CD4-positive, alpha-beta T cell treated with Interferon alpha-2 for 1 hour (primary cell): ENCODE measurements at places on chromosomes 6 and 20.

- DNase-seq, result no peak
Observed at GRCh38 chr20:59837623-59838394, 95.6 kb downstream of the SYCP2 start.

DNA sequence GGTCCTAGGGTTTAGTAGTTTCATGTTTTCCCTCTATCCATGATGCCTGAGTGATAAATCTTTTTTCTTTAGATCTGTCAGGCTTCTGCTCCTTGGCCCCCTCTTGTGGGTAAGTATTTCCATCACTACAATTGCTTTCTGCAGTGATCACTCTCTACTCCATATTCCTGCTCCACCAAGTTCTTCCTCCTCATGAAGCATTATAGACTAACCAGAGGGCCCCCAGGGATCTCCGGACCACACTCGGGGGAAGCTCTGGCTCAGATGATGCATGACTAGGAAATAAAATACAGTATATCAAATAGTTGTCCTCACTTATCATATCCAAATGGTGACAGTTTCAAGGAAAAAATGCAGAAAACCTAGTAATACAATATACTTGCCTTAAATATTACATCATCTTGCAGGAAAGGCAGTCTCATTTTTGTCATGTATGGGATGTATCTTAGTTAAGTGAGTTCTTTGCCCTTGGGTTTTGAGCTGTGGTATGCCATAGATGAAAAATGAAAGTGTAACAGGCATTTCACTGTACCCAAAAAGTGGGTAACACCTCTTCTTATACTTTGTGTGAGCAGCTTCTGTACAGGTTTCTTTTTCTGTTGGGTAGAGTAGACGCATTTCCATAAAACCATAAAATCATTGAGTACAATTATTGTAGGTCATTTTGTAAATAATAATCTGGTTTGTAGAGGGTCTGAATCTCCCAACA is 200.9 kb upstream of the EYA4 start:
- DNase-seq, result no peak

- DNase-seq, result no peak
Observed at GRCh38 chr6:5610640-5611039, 349.3 kb downstream of the FARS2 start.

DNA sequence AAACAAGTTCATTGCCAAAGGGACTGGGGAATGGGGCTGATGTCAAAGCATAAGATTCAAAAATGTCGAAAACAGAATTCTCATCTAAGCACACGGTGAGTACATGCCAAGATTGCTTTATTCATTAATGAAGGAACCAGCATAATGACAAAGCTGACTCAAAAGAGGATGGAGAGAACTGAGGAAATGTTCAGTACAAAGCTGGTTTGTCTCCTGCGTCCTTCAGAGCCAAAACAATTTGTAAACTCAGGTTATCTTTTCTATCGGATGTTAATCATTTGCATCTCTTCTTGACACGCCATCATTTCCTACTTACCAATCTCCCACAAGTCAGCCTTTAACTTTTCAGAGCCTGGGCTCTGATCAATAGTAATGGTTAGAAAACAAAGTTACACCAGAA is 195.6 kb upstream of the PMEPA1 start:
- DNase-seq, result no peak

DNA sequence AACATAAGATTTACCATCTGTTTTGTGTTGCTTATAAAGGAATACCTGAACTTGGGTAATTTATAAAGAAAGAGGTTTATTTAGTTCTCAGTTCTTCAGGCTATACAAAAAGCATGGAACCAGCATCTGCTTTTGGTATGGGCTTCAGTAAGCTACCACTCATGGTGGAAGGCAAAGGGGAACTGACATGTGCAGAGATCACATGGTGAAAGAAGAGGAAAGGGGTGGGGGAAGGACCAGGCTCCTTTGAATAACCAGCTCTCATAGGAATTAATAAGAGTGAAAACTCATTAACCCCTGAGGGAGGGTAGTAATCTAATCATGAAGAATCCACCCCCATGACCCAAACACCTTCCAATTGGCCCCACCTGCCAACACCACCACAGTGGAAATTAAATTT is 89.5 kb upstream of the TMEM170B start:
- no peak for DNase-seq

DNA sequence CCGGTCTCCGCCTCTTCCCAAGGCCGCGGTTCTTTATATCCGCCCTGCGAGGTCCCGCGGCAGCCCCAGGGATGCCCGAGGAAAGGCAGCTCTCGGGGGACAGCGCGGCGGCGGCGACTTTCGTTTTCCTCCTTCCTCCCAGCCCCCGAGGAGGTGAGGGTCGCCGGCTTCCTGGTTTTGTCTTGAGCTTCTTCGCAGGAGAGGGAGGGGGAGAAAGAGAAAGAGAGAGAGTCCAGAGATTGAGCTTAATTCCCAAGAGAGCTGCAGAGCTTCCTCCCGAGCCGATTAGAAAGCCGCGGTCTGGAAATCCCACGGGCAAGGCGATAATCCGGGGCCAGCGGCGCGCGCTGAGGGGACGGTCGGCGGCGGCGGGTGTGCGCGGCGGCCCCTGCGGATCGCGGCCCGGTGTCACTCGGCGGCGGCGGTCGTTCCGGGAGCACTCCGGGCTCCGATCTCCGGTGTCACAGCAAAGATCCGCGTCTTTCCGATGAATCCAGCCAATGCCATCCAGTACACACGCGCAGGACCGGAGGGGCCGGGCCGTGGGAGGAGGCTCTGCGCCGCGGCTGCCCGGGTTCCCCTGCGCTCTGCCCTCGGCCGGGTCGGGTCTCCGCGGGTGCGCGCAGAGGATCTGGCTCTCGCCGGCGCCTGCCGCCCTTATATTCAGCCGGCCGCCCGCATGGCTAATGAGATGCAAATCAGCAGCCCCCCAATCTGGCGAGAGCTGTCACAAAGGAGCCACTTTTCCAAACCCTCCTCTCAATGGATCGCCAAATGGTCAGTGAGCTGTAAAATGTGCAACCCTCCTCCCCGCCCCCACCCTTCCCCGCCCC is at the start of gene DLL1:
Gene DLL1 (minus strand): TSS at position 783 of the 833 bp plus-strand sequence. CDS start 939 bp downstream, outside the sequence.
- DNase-seq, result peak; percentile 28

DNA sequence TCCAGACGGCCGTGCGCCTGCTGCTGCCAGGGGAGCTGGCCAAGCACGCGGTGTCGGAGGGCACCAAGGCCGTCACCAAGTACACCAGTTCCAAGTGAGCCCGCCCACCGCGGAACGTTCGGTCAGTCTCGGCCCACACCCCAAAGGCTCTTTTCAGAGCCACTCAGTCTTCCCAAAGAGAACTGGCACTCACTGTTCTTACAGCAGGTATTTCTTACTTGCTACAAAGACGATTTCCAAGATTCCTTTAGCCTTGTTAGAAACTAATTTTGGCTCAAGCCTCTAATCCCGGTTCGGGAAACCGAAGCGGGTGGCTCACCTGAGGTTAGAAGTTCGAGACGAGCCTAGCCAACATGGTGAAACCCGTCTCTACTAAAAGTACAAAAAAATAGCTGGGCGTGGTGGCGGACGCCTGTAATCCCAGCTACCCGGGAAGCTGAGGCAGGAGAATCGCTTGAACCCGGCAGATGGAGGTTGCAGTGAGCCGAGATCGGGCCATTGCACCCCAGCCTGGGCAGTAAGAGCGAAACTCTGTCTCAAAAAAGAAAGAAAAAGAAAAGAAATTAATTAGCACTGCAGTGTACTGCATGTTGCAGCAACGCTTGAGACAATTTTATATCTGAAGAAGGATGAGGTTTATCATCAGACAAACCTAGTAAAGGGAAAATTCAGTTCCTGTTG is 73.1 kb downstream of the OR2B2 start:
- no peak for DNase-seq

DNA sequence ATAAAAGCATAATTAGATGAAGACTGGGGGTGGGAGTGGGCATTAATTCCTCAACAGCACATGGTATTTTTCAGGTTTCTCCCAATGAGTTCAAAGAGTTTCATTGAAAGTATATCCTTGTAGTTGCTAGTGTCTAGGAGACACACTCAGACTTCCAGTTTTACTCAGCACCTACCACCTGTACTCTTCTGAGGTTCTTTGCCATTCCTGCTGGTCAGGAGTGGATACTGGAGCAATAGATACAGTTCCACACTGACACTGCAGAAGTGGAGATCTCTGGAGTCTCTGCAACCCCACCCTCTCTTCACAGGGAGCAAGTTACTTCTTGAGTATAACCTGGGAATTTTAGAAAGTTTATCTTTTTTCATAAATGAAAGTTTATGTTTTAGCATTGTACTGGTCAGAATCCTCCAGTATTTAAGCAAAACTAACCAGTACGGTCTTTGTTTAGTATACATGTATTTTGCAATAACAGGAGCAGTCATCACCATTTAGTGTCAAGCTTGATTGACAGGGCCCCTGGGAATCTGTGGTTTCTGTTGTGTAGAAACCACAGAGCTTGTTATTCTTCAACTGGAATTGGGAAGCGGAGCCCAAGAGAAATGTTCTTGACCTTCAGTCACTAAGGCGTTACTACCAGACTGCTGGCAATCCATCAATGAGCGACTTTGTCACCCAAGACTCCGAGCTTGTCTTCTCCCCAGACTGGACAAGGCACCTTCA is 148.1 kb downstream of the ZDHHC14 start:
- DNase-seq, result peak; percentile 19

DNA sequence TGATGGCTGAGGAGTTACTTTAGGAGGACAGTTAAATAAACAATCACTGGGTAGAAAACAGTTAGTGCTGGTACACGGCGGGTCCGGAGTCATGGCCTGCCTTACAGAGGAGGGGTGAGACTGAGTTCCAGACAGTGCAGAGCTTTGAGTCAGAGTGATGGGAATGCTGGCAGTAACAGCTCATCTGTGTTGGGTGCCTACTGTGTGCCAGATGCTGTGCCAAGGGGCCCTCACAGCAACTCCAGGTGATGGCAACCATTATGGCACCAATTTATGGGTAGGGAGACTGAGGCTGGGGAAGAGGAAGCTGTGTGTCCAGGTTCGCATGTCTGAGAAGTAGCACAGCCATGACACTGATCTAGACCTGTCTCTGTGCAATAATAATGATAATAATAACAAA is 132.6 kb downstream of the CEBPB start:
- DNase-seq, result no peak

DNA sequence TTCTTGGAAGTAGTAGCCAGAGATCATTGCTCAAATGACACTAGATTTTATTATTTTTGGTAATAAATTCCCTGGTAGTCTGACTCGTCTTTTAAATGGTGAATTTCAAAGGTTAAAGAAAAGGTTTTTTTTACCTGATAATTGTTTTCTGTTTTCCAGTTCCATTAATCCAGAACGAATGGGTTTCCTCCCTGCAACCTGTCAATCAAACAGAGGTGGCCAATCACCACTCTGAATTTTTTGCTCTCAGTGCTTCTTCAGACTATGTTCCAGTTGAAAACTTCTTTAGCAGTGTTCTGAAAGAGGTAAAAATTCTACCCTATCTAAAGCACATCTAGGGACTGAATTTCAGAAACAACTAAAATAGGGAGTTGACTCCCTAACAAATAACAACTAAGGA is 73.8 kb downstream of the PHIP start:
- DNase-seq, result no peak

DNA sequence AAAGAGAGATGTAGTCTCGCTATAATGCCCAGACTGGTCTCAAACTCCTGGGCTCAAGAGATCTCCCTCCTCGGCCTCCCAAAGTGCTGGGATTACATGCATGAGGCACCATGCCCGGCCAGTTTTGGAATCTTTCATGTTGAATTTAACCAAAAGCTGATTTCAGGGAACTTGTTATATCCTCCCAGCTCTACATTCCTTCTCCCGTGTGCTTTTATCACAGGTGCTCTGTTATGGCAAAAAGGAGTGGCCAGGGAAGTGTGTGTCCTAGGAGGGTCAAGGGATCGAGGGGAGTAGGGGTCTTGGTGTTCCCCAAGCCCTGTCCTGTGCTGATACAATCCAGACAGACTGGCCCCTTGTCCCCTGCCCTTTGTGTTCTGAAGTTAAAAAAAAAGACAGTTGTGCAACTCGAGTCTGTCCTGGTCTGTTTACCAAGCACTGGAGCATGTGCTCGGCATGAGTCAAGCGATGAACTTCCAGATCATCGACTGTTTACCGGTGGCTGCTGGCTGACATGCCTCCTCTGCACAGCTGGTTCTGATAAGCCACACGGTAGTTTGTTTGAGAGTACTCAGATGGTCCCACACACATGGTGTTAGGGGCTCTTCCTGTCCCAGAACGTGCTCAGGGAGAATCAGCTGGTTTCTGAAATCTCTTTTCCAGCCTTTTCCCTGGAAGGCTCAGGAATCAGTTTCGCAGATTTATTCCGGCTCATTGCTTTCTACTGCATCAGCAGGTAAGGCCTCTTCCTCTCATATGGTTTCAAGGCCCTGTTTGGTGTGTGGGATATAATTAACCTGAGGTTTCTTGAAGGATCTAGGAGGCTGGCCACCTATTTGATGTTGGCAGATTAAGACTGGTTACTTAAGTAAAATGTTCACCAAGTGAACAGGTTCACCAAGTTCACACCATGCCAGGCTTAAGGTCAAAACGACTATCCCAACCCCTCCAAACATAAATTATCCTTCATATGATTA is 52.6 kb upstream of the NAA20 start:
- no peak for DNase-seq

GRCh38 chr6:160462551-160463109 is 114.5 kb downstream of the SLC22A3 start:
- DNase-seq, result peak; percentile 60

DNA sequence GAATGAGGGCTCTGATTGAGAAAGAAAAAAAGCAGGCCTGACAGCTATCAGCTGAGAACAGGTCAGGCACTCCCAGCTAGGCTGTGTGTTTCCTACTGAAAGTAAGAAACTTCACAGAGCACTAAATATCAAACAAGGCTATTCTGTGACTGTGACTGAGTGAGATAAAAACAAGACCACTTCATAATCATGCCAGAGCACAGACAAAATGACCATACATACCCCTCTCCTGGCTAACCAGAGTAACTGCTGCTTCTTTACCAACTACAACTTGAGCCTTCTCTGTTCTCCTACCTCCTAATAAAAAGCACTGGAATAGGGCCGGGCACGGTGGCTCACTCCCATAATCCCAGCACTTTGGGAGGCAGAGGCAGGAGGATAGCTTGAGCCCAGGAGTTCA is 6.8 kb upstream of the BTN1A1 start:
- peak; percentile 26 for DNase-seq

GRCh38 chr6:165594584-165595333 is 68.3 kb downstream of the PDE10A start:
- no peak for DNase-seq

GRCh38 chr6:132456700-132457143 is 55.4 kb upstream of the MOXD1 start:
- no peak for DNase-seq

DNA sequence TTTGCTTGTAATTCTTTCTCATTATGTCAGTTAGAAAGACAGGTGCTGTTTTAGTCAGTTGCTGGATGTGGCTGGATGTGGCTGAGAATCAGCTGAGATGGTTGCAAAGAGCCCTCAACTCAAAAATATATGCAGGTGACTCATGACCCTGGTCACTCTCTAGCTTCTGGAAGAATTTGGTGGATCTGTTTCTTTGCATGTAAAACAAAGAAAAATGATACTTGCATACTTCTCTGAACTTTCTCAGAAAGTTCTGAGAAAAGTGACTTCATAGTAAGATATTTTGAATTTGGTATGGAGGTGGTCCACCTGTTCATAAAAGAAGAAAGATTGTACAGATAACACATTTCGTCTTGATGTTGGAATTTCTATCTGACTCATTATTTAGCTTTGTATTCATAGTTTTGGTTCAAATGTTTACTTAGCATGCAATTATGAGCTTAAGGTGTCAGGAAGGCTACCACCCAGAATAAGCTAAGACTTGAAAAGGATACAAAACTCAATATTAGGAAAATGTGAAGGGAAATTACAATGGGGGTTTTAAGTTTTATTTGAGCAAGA is 163.2 kb upstream of the OLIG3 start:
- DNase-seq, result no peak
